ENCODE measurements at places on chromosomes 11 and 22.

DNA sequence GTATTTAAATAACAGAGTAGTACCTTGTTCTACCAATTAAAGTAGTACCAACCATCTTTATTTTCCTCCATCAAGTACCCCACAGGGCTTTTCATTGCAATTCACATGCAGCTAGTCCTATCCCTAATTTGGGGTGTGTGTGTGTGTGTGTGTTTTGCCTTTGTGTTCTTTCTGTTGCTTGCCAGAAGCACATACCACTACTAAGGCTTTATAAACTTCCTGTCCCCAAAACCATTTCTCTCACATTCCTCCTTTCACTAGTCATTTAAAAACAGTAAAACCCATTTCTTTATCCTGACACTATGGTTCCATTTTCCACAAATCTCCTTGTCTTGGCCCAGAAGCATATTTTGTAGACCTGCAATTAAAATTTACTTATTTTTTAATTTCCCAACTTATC lies 54.6 kb downstream of the SLC36A4 start:
- no peak for DNase-seq

DNA sequence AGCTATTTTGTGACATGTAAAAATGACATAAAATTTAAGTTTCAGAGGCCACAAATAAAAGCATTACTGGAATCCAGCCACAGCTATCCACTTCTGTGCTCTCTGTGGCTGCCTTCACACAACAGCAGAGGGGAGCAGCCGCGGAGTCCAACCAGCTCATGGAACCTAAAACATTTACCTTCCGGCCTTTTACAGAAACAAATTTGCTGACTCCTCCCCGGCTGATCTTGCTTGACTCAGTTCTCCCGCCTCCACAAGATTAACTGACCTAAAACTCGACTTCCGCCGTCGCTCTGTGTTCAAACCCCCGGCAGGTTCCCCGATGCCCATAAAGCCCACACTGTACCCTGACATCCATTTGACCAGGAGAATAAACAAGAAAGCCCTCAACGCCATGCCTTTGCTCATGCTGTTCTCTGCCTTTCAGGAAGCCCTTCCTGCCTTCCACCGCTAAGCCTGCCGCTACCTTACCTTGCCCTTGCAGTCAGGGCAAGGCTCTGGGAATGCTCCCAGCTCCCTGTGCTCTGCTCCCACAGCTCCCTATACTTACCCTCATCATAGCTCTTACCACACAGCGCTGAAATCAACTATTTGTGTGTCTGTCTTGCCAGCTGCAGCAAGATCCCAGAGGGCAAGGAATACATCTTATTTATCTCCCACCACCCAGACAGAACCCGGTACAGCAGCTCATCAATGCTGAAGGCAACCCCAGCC lies 35.4 kb downstream of the MICAL3 start:
- DNase-seq: no peak

DNA sequence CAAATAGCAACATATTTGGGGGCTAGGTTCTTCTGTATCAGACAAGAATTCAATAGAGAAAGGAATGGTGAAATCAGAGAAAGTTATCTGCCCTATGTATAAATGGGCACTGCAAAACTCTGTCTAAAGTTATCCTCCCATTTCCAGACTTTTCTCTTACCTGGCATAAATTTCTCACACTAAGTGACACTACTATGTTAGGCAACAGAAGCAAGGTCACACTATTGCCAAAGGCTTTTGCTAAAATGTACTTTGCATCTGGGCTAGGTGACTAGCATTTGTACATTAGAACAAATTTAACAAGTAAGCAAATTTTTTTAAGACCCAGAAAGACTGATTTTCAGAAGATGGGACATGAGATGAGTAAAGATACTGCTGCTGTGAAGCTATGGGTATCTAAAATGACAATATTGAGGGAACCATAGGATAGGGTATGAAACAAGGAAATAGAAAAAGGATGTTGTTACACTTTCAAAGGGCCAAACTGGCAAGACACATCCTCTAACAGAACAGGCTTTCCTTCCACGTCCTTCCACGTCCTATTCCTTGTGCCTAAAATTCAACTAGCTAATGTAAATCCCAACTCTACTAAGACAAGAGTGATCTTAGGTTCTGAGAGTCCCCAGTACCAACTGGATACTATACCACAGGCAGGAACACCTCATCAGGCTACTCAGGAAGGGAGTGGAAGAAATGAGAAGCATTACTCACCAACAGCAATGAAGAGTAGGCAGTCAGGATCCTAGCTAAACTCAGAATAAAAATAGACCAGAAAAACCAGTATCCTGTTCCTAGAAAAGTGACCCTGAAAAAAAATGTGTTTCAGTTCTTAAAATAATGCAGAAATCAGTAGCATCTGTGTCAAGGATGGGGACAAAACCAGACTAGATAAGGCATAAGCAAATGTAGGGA lies 22.6 kb downstream of the GDPD4 start:
- no peak for DNase-seq

- DNase-seq: no peak
Measured at GRCh38 chr11:77672264-77672663, 34.7 kb upstream of the CLNS1A start.
